DMS79 (cell line): ENCODE measurements at places on chromosomes 11 and 22.

- no peak for DNase-seq
Measured at GRCh38 chr22:48902983-48903650, 924.6 kb downstream of the BRD1 start.

GRCh38 chr11:73875380-73875779 lies 1.3 kb downstream of the COA4 start:
- DNase-seq, result no peak

GRCh38 chr11:8019314-8020243 lies 32.4 kb downstream of the EIF3F start:
- DNase-seq, result no peak

DNA sequence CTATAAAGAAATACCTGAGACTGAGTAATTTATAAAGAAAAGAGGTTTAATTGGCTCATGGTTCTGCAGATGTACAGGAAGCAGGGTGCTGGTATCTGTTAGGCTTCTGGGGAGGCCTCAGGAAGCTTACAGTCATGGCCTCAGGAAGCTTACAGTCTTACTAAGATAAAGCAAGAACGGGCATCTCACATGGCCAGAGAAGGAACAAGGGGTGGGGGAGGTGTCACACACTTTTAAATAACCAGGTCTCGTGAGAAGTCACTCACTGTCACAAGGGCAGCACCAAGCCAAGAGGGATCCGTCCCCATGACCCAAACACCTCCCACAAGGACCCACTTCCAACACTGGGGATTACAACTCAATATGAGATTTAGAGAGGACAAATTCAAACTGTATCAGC lies 192.8 kb upstream of the B3GAT1 start:
- no peak for DNase-seq

DNA sequence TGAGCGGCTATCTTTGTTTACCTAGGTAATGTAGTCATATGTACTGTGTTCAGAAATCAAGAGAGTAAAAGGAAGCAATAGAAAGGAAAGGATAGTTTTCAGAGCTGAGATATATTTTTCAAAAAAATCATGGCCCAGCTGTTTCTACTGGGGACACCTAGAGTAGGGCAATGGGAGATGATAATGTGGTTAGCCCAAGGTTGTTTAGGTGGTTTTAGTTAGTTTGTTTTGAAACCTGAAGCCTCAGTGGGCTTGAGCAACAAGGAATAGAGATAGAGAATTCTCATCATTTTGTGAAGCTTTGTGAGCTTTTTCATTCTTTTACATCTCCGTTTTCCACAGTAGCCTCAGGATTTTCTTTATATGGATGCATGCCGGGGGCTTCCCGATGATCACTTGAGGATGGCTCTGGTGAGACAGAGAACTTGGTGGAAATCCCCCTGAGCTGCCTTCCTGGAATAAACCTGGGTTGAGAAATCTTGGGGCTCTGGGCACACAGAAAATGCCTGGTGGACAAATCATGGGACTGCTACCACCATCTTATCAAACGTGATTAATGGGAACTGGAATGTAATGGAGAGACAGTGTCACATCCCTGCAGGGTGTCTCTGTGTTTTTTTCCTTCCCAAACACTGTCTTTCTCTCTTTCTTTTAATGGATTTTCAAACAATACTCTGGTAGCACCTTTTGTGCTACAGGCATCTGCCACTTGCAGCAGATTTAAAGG lies 49.0 kb downstream of the ARHGAP42 start:
- no peak for DNase-seq

- no peak for DNase-seq
Measured at GRCh38 chr22:17237038-17237668, 17.9 kb upstream of the ADA2 start.
